ENCODE measurements at places on chromosomes 12 and 14. TPM values are rescaled to one million over a fixed set of nuclear protein-coding genes. Genes with fewer than 3 reads are reported as not detected.

The LALBA gene
- total RNA-seq, result not detected

The CAPZA3 gene
- not detected for total RNA-seq

DNA sequence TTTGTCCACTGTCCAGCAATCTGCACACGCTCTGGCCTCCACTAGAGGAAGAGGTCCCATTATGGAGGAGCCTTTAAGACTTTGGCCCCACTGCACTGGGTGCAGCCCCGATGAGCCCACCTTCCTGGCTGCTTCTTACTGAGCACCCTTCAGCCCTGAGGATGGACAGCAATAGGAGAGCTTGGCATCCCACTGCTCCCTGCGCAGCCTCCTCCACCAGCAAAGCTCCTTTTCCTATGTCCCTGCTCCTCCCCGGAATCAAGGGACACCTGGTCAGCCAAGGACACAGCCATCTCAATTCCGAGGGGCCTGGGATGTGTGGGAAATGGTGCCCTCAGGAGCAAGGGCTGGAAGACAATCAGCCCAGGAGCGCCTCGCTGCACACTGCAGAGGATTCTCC, 94.7 kb downstream of the GCH1 start:
- no peak for DNase-seq
- H3K4me1 ChIP-seq, result peaks cover 13% of the 10 kb centered on the region
- no peaks in the 10 kb centered on the region for H3K27me3 ChIP-seq
- no peak overlapping the region for H3K4me3 ChIP-seq
- H3K27ac ChIP-seq, result no peak overlapping the region
- no peaks in the 10 kb centered on the region for H3K36me3 ChIP-seq

GRCh38 chr12:9084417-9084816, 31.3 kb downstream of the A2M start:
- peaks cover 93% of the 10 kb centered on the region for H3K36me3 ChIP-seq
- H3K4me3 ChIP-seq, result no peak overlapping the region
- H3K27ac ChIP-seq, result no peak overlapping the region
- H3K27me3 ChIP-seq, result no peaks in the 10 kb centered on the region
- H3K4me1 ChIP-seq, result no peaks in the 10 kb centered on the region

Data from esophagus muscularis mucosa (tissue), 4 donors.